Left colon (tissue), 2 donors: ENCODE measurements at places on chromosomes 11 and 22. TPM values are rescaled to one million over a fixed set of nuclear protein-coding genes. Genes with fewer than 3 reads are reported as not detected.

DNA sequence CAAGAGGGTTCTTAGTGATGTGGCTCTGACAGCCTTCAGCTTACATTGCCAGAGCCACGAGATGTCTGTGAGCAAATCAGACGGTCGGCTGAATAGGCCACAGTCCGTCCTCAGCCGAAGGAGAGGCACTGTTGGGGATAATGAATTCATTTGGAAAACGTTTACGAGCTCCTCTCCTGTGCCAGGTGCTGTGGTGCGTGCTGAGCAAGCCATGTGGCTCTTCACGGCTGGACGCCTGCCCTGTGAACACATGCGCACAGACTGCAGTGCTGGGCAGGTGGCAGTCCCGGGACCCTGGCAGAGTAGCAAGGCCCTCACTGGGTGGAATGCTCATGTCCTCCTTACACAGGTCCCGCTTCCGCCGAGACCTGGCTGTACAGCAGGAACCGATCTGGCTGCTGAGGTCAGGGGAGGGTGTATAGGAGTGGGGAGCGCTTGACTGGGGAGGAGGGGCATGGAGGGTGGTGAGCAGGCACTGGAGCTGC is 6.8 kb downstream of the TBC1D22A start:
- no peak for DNase-seq

GRCh38 chr11:59336176-59336575 is 22.5 kb upstream of the OR5AN1 start:
- DNase-seq, result no peak

GRCh38 chr11:3685923-3686322 is 14.7 kb upstream of the CHRNA10 start:
- DNase-seq, result no peak

DNA sequence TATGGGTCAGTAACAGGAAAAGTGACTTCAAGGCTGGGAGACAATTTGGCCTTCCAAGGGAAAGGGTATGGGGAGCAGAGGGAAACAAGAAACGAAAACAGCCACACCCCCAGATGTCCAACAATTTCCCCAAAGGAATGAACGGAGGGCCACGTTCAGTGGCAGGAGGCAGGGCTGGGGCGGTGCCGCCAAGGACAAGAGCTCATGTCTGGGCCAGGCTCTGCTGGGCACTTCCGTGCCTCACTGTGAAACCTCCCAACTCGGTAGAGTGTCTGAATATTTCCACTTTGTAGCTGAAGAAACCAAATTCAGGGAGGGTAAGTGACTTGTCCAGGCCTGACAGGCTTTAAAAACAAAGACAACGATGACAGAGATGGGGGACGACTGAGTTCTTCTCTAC is 11.9 kb downstream of the IFT27 start:
- DNase-seq, result no peak

GRCh38 chr22:31532060-31532459 is 35.7 kb downstream of the SFI1 start:
- DNase-seq, result no peak

DNA sequence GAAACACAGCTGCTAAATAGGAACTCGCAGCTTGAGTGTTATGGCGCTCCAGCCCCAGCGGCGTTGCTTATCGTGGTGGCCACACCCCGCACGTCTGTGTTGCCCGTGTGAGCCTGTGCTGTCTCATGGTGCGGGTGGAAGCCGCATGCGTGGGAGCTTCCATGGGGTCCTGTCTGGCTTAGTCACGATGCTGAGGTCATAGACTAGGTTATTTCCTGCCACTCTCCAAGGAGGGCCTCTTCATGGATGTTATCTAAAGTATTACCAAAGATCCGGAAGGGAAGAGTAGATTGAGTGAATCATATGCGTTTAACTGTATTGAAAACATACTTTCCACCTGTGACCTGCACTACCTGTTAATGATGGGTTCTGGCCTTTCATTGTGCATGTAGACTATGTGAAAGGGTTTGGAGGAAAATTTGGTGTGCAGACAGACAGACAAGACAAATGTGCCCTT is 21.7 kb downstream of the CTTN start:
- DNase-seq, result no peak

DNA sequence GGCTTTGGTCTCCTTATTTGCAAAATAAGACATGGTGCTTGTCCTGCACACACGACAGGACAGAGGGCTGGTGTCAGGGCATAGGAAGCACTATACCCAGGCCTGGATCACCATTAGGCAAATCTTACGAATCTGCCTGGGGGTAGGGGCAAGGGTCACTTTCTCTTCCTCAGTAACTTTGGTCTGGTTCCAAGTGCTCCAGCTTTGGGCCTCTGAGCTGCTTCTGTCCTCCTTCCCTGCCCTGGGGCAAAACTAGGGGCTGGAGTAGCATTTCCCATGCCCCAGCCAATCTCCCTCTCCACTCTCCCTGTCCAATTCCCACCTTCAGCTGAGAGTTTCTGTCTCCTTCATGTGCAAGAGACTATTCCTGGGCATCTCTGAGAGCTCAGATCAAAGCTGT is 123.7 kb upstream of the NECTIN1 start:
- DNase-seq, result no peak

DNA sequence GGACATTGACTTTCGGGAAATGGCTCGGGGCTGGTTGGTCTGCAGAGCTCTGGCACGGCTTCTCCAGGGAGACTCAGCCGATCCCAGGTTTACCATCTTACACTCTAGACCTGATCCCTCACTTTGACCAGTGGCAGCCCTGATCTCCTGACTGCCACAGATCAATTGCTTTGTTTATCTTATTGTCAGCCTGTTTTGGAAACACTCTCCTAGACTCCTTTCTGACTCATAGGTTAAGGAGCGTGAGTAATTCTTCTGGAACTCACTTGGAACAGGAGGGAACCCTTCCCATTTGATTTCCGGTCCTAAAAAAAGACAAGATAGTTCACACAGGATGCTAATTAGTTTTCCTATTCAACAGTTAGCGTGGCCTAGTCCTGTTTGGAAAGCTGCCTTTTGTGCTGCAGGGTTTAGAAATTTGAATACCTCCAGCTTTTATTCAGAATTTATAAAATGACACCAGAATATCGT is 16.0 kb upstream of the BMAL1 start:
- DNase-seq, result no peak

DNA sequence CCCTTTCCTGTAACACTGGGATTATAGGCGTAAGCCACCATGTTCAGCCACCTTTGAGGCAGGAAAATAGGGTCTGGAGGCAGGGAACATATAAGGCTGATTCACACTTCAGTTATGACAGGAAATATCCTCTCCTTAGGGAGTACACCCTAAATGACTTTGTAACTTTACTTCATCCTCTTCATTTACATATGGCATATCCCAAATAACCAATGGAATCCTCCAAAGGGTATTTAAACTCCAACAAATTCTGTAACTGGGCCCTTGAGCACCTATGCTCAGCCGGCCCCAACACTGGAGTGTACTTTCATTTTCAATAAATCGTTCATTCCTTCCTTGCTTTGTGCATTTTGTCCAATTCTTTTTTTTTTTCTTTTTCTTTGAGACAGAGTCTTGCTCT is 1.6 kb upstream of the KAT5 start:
- peak; percentile 12 for DNase-seq

GRCh38 chr11:67299471-67300191 is 3.7 kb upstream of the SSH3 start:
- peak; percentile 24 for DNase-seq

- DNase-seq, result peak; percentile 78
Observed at GRCh38 chr11:68212421-68213134, 518 bp downstream of the KMT5B start.

GRCh38 chr22:22369964-22370270 is 125.3 kb downstream of the VPREB1 start:
- peak; percentile 9 for DNase-seq

DNA sequence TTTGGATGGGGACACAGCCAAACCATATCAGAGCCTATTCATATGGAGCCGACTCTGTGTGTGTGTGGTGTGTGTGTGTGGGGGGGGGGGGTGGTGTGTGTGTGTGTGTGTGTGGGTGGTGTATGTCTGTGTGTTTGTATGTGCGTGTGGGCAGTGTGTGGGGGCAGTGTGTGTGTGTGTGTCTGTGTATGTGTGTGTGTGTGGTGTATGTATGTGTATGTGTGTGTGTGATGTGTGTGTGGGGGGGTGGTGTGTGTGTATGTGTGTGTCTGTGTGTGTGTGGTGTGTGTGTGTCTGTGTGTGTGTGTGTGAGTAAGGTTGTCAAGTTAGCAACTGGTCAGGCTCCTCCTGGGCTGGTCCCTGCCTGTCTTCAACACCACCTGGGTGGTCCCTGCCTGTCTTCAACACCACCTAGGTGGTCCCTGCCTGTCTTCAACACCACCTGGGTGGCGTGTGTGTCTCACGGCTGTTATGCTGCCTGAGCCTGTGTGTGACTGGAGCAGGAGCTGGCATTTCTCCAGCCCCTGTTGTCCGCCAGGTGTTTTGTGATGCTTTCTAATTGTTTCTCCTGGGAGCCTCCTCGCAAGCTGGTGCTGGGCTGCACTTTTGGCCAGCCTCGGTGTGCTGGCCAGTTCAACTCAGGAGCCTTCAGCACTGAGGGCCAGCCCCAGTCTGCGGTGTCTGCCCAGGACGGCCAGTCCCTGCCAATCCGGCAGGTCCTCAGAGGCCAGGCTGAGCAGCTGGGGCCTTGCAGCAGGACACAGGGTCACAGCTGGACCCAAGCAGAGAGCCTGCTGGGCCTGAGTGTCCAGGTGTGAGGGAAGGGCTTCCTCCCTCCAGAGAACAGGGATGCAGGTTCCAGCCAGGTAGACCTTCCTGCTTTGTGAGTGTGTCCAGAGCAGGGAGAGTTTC is 21.5 kb upstream of the PVALB start:
- DNase-seq, result no peak

DNA sequence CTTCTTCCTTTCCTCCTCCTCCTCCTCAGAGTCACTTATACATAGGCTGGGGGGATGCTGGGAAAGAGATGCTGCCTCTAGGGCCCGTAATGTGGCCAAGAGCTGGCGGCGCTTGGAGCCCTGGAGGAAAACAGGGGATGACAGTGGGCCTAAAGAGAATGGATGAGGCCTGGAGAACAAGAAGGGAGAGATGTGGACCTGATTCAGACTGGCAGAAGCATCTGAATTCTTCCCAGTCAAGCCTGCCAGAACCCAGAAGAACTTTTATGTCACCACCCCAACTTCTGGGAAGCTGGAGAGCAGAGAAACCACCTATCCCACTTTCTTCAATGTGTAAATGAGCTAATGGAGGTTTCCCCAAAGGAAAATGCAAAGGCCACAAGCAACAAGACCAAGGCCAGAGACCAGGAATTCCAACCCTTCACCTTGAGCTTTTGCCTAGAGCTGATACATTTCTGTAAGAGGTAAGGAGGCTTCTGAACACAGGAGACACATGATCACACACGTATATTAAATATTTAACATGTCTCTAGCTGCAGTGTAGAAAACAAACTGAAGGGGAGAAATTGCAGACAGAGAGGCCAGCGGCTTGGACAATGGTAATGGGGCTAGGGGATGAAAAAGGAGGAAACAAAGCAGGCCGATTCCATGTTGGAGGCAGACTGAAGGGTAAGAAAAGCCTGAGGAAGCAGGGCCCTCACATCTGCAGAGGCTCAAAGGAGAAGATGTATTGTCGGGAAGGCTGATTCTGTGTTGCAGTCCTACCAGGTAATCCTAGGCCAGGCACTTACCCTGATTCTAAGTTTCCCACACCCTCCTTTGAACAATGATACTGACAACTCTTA is 1.1 kb downstream of the RRP8 start:
- DNase-seq, result no peak

- no peak for DNase-seq
Observed at GRCh38 chr11:60056349-60056969, at the start of gene MS4A3. Gene MS4A3, plus strand, starts transcription at chr11:60056665. Its CDS starts 4,496 bp downstream, at chr11:60061161.

- no peak for DNase-seq
Observed at GRCh38 chr11:104995001-104995408, 26.6 kb upstream of the CASP4 start.

DNA sequence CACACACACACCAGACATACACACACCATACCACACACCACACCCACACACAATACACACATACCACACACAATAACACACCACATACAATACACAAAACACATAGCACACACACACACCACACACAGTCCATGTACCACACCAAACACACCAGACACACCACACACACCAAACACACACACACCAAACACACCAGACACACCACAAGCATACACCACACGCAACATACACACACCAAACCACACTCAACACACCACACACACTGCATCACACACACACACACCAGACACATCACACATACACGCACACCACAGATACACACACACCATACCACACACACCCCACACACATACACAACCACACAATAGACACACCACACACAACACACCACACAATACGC is 54.8 kb downstream of the IGSF9B start:
- DNase-seq, result no peak

- DNase-seq, result no peak
Observed at GRCh38 chr11:74639533-74639932, 47.2 kb downstream of the POLD3 start.

DNA sequence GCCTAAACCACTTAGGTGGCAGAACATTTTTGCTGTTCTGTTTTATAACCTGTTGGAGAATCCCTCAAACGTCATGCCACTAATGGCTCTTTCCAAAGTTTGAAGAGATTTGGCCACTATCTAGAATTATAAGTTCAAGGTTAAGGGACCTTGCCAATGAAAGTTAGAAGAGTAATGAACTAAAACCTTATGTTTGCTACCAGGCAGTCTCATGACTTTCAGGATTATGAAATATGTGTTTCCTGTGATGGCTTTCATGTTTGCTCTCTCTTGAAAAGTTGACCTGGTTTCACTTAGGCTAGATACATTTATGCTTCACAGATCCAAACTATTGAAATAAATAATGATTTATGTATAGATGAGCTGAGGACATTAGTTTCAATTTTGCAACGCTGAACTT is 340.0 kb downstream of the LRRC4C start:
- DNase-seq, result no peak

DNA sequence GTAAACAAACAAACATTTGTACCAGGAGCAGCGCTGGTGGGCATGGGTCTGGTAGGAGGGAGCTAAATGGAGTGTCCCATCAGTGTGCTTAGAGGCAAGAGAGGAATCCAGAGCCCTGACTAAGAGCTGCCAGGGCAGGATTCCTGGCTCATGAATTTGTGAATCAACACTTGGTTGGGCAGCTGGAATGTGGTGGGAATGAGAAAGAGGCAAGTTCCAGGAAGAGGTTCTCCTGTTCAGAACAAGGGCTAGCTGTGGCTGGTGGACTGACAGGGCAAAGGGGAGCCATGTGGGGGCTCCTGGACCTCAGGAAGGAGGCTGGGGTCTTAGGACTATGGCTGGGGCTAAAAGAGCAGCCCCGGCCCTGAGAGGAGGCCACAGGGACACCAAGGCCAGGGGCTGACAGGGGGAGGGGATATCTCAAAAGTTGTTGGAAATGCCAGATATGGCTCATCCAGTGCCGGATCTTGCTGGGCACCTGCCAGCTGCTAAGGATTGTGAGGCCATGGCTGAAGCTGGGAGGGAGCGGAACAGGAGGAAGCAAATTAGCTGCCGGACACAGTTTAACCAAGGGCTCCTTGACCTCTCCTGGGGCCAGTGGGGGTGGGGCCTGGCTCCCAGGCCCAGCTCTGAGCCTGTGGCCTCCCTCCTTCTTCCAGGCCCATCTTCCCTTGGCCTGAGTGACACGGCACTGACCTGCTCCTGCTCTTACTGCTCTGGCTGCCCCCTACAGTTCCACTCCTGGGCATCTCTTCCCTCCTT is 14.6 kb upstream of the P2RY6 start:
- DNase-seq, result peak; percentile 6

- DNase-seq, result no peak
Observed at GRCh38 chr11:130705670-130706421, 210.4 kb downstream of the SNX19 start.

Gene FGF19
- not detected for total RNA-seq

Gene SERPING1
- total RNA-seq, result 34.6 TPM

Gene OR52A1
- total RNA-seq, result not detected

Gene C11orf87
- not detected for total RNA-seq

Gene ABCC8
- 5.1 TPM for total RNA-seq

Gene MPPED2
- total RNA-seq, result not detected

Gene CARNS1
- 2.5 TPM for total RNA-seq

Gene BDNF
- 0.15 TPM for total RNA-seq

Gene TMEM25
- total RNA-seq, result 9.3 TPM

Gene OVOL1
- 29.5 TPM for total RNA-seq
